ENCODE measurements at places on chromosomes 7 and 10. TPM values are rescaled to one million over a fixed set of nuclear protein-coding genes. Genes with fewer than 3 reads are reported as not detected.

The TMEM273 gene
- total RNA-seq, result 0.23 TPM

DNA sequence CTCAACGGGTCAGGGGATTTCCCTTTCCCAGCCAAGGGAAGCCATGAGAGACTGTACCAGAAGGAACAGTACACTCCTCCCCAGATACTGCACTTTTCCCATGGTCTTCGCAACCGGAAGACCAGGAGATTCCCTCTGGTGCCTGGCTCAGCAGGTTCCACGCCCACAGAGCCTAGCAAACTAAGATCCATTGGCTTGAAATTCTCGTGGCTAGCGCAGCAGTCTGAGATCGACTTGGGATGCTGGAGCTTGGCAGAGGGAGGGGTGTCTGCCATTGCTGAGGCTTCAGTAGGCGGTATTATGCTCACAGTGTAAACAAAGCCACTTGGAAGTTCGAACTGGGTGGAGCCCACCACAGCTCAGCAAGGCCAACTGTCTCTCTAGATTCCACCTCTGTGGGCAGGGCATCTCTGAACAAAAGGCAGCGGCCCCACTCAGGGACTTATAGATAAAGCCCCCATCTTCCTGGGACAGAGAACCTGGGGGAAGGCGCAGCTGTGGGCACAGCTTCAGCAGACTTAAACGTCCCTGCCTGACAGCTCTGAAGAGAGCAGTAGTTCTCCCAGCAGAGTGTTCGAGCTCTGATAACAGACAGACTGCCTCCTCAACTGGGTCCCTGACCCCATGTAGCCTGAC is 29.6 kb downstream of the SLC16A12 start:
- no peaks in the 10 kb centered on the region for H3K36me3 ChIP-seq

GRCh38 chr7:92832534-92833023 is 3.8 kb downstream of the CDK6 start:
- no peaks in the 10 kb centered on the region for H3K27me3 ChIP-seq
- H3K36me3 ChIP-seq, result peaks cover 6% of the 10 kb centered on the region
- H3K4me3 ChIP-seq, result peak overlapping the region; percentile 94
- H3K27ac ChIP-seq, result peak overlapping the region; percentile 97

GRCh38 chr10:120262857-120263547 is 194.0 kb upstream of the PLPP4 start:
- H3K4me3 ChIP-seq, result no peak overlapping the region
- peaks cover 4% of the 10 kb centered on the region for H3K36me3 ChIP-seq
- no peaks in the 10 kb centered on the region for H3K4me1 ChIP-seq
- peaks cover 15% of the 10 kb centered on the region for H3K27me3 ChIP-seq
- H3K27ac ChIP-seq, result no peak overlapping the region
- DNase-seq, result no peak

The PLCE1 gene
- 39.7 TPM for total RNA-seq

DNA sequence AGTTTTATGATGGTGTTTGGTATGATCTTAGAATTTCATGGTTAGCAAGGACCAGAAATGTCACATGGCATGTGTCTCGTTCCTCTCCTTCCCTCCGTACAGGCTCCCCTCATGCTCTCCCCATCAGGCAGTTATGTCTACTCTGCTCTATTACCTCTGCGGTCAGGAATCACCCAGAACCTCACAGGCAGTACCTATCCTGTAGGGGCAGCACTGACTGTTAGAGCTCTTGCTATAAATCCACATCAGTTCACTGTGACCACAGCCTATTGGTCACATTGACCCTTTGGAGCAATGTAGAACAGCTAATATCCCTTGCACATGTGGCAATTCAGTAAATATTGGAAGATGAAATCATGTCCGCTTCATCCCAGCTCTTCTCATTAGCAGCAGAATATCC is 151.8 kb downstream of the WNT2 start:
- H3K27ac ChIP-seq, result no peak overlapping the region

The GIMAP8 gene
- 0.10 TPM for total RNA-seq

The CREB5 gene
- total RNA-seq, result 3.1 TPM

The IFIT1 gene
- 43.8 TPM for total RNA-seq

GRCh38 chr7:133857376-133858119 is 269.6 kb upstream of the LRGUK start:
- no peaks in the 10 kb centered on the region for H3K36me3 ChIP-seq
- H3K27me3 ChIP-seq, result no peaks in the 10 kb centered on the region
- DNase-seq, result no peak
- peaks cover 7% of the 10 kb centered on the region for H3K4me1 ChIP-seq
- no peak overlapping the region for H3K4me3 ChIP-seq

GRCh38 chr10:127694580-127695193 is 42.3 kb upstream of the FOXI2 start:
- peaks cover 13% of the 10 kb centered on the region for H3K27me3 ChIP-seq
- H3K4me3 ChIP-seq, result no peak overlapping the region
- H3K27ac ChIP-seq, result no peak overlapping the region

- DNase-seq, result no peak
- no peaks in the 10 kb centered on the region for H3K27me3 ChIP-seq
- H3K4me3 ChIP-seq, result no peak overlapping the region
- H3K27ac ChIP-seq, result no peak overlapping the region
- H3K36me3 ChIP-seq, result no peaks in the 10 kb centered on the region
Measured at GRCh38 chr7:101843293-101844271, 26.2 kb downstream of the CUX1 start.

DNA sequence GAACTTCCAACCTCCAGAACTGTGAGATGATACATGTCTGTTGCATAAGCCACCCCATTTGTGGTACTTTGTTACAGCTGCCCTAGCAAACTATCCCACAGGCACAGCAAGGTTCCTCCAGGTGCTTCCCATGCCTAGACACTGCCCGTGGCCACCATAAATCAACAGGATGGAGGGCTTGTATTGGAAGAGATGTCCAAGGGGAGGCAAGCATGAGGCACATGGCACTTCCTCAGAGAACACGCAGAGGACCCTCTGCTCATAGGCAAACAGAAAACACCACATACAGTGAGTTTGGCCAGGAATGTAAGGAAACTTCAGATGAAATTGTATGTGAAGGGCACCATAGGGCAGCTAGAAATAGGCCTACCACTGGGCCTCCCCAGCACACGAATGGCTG is 291.1 kb downstream of the GRID1 start:
- no peak for DNase-seq
- H3K4me1 ChIP-seq, result no peaks in the 10 kb centered on the region
- no peaks in the 10 kb centered on the region for H3K27me3 ChIP-seq
- H3K4me3 ChIP-seq, result no peak overlapping the region
- no peaks in the 10 kb centered on the region for H3K36me3 ChIP-seq

The PLEKHS1 gene
- total RNA-seq, result 0.21 TPM

GRCh38 chr10:6665847-6666246 is 85.8 kb upstream of the PRKCQ start:
- H3K36me3 ChIP-seq, result no peaks in the 10 kb centered on the region
- no peak for DNase-seq
- no peak overlapping the region for H3K27ac ChIP-seq
- H3K4me1 ChIP-seq, result no peaks in the 10 kb centered on the region
- H3K4me3 ChIP-seq, result no peak overlapping the region

DNA sequence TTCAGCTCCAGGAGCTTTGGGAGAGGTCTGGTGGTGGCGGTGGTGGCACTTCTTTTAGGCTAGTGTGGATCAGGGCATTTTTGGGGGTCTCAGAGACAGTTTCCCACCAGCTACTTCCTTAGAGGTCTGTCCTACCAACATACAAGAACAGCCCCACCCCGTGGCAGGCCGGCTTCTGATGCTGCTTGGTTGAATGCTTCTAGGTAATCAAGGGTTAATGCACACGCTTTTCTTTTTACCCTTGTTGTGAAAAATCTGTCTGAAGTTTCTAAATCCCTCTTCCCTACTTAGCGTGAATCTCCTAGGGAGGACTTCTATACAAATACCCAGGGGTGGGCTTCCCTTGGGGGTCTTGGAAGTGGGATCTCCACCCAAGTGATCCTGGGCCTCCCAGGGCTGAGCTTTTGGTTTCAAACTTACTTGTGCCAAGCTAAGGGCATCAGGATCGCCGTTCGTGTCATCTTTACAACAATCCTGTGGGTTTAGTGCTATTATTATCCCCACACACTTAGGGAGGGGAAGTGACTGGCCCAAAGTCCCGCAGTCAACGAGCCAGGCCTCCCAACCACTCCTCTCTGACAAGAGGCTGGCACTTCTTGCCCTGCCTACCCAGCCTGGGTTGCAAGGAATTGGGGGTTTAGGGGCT is 1.7 kb downstream of the SH2B2 start:
- no peaks in the 10 kb centered on the region for H3K36me3 ChIP-seq
- H3K27ac ChIP-seq, result no peak overlapping the region
- H3K4me3 ChIP-seq, result no peak overlapping the region
- DNase-seq, result no peak
- H3K27me3 ChIP-seq, result no peaks in the 10 kb centered on the region

The MYOZ1 gene
- not detected for total RNA-seq

- H3K27ac ChIP-seq, result no peak overlapping the region
- DNase-seq, result peak; percentile 5
- H3K36me3 ChIP-seq, result no peaks in the 10 kb centered on the region
- H3K4me1 ChIP-seq, result no peaks in the 10 kb centered on the region
- no peak overlapping the region for H3K4me3 ChIP-seq
Measured at GRCh38 chr10:116444527-116445142, 17.0 kb downstream of the PNLIPRP3 start.

DNA sequence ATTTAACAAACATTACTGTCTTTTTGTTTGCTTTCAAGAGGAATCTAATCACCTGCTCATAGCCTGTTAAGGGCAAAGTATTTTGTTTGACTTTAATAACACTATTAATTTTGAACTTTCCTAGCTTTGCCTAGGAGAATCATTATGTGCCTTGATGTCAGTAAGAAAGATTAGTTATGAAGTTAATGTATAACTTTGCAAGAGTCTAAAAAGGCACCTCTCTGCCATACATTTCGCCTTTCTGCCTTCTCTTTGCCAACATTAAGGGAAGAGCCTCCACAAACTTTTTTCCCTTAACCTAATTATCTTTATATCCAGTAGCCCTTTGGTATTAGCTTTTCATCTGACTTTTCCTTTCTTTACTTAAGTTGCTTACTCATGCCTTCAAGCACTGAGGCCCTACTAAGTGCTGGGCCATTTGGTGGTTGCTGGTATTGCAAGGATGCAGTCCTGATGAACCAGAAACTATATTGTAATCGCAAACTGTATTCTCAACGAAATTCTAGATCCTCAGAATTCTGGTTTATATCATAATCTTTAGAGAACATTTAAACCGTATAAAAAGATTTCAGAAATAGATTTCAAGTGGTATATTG is 108.5 kb downstream of the SND1 start:
- no peak overlapping the region for H3K4me3 ChIP-seq
- no peak for DNase-seq
- H3K27ac ChIP-seq, result no peak overlapping the region
- no peaks in the 10 kb centered on the region for H3K36me3 ChIP-seq
- H3K4me1 ChIP-seq, result no peaks in the 10 kb centered on the region

DNA sequence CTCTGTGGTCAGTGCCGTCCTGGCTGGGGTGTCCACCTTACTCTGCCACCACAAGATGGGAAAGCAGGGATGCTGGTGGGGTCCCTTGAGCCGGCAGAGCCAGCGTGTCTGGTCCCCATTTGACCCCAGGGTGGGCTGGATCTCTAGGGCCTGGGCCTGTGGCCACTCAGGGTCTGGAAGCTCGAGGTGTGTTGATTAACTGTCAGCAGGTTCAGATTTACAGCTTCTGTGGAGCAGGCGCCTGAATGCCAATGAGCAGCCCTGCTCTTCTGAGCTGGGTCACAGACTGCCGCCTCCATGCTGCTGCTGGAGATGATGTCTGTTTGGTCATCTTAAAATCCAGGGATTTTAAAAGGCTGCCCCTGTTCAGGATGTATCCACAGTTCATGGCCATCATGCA is 11.3 kb upstream of the DPYSL4 start:
- H3K4me1 ChIP-seq, result peaks cover 20% of the 10 kb centered on the region
- H3K27ac ChIP-seq, result no peak overlapping the region
- no peak for DNase-seq

The AGR3 gene
- not detected for total RNA-seq

DNA sequence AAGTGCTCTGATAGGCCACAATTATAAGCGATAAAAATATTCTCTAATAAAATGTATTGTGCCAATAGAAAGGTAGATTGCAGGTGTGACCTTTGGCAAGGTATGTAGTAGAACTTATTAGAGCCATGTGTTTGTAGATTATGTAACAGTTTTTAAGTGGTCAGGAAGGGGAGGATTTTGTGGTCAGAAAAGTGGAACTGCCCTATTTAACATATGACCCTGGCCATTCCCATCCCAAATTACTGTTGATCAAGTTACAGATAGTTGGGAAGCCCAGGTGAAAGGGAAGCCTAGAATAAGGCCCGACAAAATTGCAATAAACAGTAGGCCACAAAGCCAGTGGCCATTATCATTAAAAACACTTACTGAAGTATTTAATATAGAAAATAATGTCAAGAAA is 89.2 kb downstream of the SPAG6 start:
- no peaks in the 10 kb centered on the region for H3K36me3 ChIP-seq
- peaks cover 5% of the 10 kb centered on the region for H3K4me1 ChIP-seq
- no peak overlapping the region for H3K4me3 ChIP-seq
- H3K27ac ChIP-seq, result no peak overlapping the region
- no peak for DNase-seq

- H3K4me3 ChIP-seq, result peak overlapping the region; percentile 37
- no peaks in the 10 kb centered on the region for H3K27me3 ChIP-seq
- no peaks in the 10 kb centered on the region for H3K36me3 ChIP-seq
- peak overlapping the region; percentile 57 for H3K27ac ChIP-seq
- peaks cover 13% of the 10 kb centered on the region for H3K4me1 ChIP-seq
Measured at GRCh38 chr10:690372-691161, 1.1 kb upstream of the DIP2C start.

- H3K27ac ChIP-seq, result no peak overlapping the region
- no peak overlapping the region for H3K4me3 ChIP-seq
- no peaks in the 10 kb centered on the region for H3K36me3 ChIP-seq
- H3K27me3 ChIP-seq, result no peaks in the 10 kb centered on the region
Measured at GRCh38 chr7:125599387-125599786, 669.8 kb upstream of the POT1 start.

DNA sequence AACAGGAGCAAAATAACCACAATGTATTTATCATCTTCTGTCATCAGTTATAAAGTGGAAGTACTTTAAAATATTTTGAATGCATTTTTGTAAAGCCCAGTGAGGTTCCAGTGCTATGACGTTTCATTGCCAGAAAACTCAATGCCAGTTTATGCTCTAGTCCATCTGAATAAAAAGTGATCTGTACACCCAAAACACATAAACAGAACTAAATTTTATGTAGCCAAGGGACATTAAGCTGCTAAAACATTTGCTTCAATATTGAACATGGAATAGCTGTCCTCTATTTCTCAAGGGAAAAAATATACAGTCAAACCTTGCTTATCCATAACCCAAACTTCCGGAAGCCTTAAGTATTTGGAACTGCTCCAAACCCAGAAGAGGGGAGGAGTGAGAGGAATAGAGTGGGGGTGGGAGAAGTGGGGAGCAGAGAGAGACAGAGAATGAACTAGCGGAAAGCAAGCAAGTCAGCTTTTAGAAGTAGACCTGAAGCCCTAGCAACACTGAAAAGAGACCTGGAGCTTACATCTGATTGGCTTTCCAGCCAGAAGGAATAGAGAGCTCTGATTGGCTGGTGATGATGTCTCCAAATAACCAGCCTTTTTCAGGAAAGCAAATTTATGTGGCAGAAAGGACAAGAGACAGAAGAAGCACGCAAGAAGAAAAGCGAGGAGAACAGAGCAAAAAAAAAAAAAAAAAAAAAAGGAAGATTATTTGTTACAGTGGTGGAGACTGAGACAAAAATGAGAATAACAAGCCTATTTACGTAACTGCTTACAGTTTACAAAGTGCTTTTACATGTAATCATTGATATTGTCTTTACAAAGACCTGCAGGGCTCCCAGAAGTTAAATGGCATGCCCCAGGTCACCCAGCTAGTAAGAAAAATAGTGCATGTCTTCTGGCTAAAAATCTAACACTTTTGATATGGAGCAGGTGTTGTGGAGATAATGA is 196.0 kb downstream of the RNLS start:
- no peaks in the 10 kb centered on the region for H3K36me3 ChIP-seq
- no peak for DNase-seq
- H3K4me1 ChIP-seq, result peaks cover 11% of the 10 kb centered on the region
- no peak overlapping the region for H3K4me3 ChIP-seq
